ENCODE measurements at places on chromosomes 7 and 10.
A peak's percentile ranks its signal among the peaks of the same experiment; 100 is the strongest.

GRCh38 chr7:30222515-30223215 lies 61.7 kb upstream of the ZNRF2 start:
- DNase-seq, result no peak

- no peak for DNase-seq
These were observed 109.9 kb downstream of the SORCS1 start for GRCh38 chr10:107054469-107055156.

DNA sequence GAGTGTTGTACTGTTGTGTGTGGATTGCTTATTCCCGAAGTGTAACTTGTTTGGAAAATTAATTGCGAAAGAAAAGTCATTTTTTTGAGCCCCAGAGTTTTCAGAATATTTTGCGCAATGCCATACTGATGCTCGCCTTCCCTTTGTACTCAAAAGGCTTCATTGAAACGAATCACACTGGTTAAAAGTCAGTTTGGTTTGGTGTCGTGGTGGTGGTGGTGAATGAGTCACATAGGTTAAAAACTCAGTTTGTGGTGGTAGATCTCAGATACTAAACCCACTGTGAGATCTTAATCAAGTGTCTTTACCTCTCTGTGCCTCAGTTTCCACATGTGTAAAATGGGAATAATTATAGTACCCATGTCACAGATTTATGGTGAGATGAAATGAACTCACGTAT lies 61.1 kb upstream of the IL6 start:
- no peak for DNase-seq

DNA sequence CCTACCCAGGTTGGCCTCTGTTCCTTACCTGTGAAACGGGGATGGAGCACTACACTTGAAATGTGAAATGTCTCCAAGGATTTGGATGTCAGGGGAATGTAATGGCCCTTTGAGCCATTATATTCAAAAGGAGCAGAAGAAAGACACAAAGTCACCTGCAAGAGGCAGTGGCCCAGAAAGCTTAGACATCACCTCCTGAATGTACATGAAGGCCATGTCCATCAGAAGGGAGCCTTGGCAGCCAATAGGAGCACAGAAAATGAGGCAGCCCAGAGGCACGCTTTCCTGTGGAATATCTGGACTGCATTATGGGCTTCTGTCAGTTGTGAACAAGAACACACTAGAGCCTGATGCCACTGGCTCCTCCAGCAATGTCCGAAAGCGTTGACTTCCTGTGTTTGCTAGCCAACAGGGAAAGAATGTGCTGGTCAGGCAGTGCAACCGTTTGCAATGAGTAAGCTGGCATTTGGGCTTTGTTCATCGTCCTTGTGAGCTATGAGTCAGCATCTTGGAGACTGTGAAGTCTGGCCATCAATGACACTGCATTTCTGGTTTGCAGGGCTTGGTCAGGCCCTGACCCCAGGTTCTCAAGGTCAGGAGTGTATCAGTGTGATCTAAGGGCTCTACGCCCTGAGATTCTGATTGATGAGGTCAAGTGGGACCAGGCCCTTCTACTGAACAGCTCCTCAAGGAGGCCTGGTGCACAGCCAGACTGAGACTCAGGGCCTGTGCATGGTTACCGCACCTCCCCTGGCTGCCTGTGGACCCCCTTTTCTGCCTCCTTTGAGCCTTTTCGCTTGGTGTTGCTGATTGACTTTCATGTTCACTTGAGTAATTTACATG lies 222.4 kb downstream of the RPS24 start:
- peak; percentile 99 for DNase-seq

DNA sequence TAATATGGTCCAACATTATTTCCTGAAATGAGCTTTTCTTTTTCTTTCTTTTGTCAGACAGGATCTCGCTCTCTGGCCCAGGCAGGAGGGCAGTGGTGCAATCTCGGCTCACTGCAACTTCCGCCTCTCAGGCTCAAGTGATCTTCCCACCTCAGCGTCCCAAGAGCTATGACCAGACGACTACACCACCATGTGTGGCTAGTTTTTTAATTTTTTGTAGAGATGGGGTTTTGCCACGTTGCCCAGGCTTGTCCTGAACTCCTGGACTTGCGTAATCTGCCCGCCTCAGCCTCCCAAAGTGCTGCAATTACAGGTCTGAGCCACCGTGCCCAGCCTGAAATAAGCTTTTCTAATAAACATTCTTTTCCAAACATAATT lies 48.6 kb downstream of the CUL2 start:
- DNase-seq, result no peak

DNA sequence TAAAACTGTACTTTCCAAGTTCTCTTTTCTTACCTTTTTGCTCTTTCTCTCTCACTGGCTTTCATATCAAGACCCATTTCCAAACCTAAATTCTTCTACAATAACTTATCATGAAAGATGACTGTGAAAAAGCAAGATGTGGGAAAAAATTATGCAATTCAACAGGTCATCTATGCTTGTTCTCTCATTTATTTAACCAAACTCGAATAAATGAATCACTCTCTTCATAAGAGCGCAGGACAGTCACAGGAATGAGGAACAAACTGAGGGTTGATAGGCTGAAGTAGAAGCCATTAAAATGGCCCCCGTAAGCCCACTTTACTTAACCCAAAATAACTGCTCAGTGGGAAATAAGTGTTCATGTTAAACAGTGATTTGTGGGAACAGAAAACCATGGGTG lies 1289.7 kb upstream of the SORCS1 start:
- DNase-seq, result no peak

DNA sequence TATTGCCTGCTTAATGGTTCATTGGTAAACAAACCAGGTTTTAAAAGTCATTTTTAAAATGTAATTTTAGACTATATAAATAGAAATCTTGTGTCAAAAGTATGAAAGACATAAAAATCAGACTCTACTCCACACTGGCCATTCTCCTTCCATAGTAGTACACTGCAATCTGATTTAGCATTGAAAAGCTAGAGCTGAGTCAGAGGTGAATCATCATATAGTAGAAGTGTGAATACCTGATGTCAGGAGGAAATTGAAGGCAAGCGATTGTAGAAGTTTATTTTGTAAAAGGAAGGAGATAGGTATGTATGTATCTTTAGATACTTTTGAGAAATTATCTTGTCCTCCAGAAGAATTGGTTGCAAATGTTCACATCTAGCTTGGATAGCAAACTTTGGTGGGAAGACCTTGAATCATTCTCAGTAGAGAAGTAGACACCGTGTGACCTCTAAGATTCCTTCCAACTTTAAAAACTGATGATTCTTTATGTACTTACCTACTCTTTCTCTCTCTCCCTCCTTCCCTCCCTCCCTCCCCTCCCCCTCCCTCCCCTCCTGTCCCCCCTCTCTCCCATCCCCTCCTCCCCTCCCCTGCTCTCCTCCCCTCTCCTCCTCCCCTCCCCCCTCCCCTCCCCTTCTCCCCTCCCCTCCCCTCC lies 88.1 kb downstream of the BTAF1 start:
- peak; percentile 9 for DNase-seq

GRCh38 chr10:111072232-111072631 lies 4.6 kb upstream of the ADRA2A start:
- DNase-seq, result no peak

- no peak for DNase-seq
These were observed 20.7 kb downstream of the LBX1 start for GRCh38 chr10:101208543-101208942.

GRCh38 chr7:159104188-159104920 lies 40.3 kb downstream of the VIPR2 start:
- DNase-seq, result no peak

- DNase-seq, result no peak
These were observed 182.5 kb downstream of the SEMA3D start for GRCh38 chr7:85004402-85004801.

DNA sequence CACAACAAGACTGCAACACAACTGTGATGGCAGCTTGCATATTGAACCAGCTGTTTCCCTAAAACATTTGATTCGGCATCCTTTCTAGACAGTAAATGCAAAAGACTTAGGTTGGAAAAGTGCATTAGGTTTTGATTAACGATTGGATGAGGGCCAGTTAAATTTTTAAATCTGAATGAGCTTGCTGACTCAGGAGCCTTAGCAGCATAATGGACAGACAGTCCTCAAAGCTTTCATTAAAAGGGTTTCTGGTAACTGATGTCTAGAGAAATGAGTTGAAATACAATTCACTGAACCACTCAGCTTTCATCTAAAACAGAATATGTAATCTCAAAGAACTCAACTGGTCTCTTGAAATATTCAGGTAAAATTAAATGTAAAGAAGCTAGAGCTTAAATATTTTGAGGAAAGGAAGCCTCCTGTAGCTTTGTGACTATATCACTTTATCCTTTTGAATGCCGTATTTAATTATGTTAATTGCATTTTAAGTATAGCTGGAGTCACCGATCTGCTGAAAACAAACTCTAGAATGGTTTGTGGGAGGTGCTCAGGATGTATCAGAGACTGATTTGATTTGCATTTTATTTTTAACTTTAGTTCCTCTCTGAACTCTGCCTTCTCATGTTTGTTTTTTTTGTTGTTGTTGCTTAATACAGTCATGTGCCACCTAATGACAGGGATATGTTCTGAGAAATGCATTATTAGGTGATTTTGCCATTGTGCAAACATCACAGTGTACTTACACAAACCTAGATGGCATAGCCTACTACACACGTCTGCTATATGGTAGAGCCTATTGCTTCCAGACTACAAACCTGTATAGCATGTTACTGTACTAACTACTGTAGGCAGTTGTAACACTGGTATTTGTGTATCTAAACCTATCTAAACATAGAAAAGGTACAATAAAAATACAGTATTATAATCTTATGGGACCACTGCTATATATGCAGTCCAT lies 29.2 kb upstream of the ATRNL1 start:
- peak; percentile 5 for DNase-seq

DNA sequence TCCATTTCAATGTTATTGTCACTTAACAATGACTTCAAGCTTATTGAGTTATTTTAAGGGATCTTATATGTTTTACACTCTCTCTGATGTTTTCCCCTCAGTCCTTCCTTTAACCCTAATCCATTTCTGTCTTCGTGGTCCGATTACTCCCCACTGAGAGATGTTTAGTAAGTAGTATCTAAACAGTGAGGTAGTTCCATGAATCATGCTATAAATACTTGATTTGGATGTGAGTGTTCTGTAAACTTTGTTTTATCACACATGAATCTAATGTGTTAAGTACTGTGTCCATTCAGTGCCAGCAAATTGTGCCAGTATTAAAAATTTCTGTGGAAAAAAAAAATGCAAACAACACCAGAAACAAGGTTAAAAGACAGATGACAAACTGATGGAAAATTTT lies 18.6 kb downstream of the RPP30 start:
- DNase-seq, result no peak

DNA sequence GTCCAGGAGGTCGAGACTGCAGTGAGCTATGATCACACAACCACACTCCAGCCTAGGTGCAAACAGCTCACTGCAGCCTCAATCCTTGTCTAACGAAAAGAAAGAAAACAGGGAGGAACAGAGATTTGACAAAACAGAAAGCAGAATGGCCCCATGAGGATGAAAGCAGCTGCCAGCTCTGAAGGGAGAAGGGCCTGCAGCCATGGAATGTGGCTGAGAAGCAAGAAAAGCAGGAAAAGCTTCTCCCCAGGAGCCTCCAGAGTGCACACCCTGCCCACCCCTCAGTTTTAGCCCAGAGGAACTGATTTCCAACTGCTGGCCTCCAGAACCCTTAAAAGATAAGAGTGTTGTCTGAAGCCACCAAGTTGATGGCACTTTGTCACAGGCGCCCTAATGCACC lies 13.0 kb downstream of the ESYT2 start:
- no peak for DNase-seq

DNA sequence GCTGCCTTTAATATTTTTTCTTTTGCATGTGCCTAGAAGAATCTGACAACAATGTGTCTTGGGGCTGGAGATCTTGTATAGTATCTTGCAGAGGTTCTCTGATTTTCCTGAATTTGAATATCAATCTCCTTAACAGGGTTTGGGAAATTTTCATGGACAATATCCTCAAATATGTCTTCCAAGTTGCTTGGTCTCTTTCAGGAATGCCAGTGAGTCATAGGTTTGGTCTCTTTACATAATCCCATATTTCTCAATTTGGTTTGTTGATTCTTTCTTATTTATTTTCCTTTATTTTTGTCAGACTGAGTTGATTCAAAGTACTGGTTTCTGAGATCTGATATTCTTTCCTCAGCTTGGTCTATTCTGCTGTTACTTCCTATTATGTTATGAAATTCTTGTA lies 208.7 kb upstream of the GLI3 start:
- DNase-seq, result peak; percentile 6

- DNase-seq, result no peak
These were observed 206.6 kb upstream of the GPR26 start for GRCh38 chr10:123459371-123460091.

- DNase-seq, result no peak
These were observed 1301.5 kb upstream of the SORCS1 start for GRCh38 chr10:108465871-108466641.

GRCh38 chr7:134784251-134785049 lies 5.0 kb downstream of the CALD1 start:
- no peak for DNase-seq

- no peak for DNase-seq
These were observed 35.3 kb downstream of the AMZ1 start for GRCh38 chr7:2723138-2723850.

- no peak for DNase-seq
These were observed 240.1 kb upstream of the SLC26A5 start for GRCh38 chr7:103686064-103686463.

DNA sequence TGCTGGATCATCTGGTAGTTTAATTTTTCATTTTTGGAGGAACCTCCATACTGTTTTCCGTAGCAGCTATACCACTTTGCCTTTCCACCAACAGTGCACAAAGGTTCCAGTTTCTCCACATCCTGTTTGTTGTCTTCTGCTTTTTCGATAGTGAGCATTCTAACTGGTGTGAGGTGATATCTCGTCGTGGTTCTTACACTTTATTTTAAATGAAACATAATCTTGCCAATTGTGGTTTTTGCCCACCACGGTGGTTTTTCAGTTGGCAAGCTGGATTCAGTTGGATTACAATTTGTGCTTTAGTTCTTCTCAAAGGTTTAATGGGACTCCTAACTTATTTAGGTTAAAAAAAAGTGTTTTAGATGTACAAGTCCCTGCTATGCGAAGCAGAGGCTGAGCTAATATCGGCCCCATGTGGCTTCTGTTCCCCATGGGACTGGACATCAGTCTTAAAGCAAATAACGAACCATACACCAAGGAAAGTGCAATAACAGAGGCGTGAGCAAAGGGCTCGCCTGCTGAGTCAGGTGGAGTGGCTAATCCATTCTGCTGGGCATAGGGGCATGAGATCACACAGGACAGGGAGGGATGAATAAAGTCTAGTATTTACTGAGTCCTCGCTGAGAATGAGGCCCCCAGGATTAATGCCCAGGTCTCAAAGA lies 153.6 kb downstream of the AOAH start:
- no peak for DNase-seq

DNA sequence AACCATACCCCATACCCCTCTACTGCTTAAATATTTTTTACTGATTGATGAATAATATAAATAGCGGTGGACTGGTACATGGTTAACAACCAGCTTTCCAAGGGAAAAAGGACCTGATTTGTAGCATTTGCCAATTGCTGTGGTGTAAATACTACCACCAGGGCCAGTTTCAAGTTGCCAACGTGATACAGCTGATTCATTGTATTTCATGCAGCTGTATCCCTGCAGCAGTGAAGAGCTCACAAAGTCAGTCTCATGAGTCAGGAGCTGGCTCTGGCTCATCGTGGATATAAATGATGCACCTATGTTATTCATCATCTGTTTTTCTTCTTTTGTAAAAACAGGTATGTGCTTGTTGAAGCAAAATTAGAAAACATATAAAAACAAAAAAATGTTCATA lies 15.2 kb downstream of the CALML5 start:
- no peak for DNase-seq

Data from stromal cell of bone marrow (primary cell).